ENCODE measurements at places on chromosomes 12 and 14.

GRCh38 chr14:74888164-74889158, 6.7 kb downstream of the DLST start:
- no peak for DNase-seq

- DNase-seq, result no peak
Observed at GRCh38 chr12:49980501-49981349, 8.0 kb downstream of the AQP6 start.

DNA sequence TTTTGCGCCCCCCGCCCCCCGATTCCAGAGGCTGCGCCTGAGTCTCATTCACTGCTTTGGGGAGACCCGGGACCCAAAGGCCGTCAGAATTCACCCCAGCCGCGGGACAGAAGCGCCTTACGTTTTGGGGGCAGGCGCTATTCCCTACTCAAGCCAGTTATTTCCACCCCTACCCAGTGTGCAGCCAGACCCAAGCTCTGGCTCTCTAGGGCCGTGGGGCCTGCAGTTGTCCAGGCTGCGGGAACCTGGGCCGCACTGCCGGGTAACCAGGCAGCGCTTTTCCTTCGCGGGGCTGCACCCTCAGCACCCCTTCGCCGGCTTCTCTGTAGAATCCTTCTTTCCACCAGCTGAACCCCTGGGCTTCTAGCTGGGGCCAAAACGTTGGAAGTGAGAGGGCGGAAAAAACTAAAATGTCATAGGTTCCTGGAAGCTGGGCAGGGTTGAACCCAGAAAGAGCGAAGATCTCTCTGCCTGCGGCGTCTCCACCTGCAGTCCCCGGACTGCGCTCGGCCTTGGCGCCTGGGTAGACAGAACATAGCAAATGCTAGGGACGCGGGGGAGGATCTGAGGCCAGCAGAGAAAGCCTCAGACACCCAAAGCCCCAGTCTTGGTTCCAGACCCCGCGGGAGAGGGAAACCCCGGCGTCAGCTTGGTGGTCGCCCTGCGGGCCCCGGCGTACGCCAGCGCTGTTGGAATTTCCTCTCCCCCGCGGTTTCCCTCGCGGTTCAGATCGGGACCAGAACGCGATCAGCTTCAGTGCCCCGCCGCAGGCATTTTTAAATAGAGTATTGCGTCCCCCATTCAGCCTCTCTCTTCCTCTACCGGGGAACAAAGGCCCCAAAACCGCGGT, 18.3 kb downstream of the TBX3 start:
- DNase-seq, result no peak

DNA sequence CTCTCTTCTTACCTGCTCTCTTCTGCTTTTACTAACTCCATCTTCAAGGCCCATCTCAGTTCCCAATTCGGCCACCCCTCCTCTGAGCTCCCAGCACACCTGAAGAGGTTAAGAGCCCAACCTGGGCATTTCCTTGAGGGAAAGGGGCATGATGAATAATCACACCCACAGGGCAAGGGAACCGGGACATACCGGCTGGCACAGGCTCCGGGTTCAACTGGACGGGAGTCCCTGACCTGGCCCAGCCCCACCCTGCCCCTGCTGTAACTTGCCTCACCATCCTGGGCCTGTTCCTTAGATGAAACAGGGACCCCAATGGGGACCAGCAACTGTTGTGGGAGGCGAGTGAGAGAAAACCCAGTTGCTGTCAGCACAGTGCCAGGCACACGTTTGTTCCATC, 8.5 kb downstream of the CCDC85C start:
- no peak for DNase-seq

GRCh38 chr14:49926803-49927202, 33.9 kb downstream of the ARF6 start:
- no peak for DNase-seq

GRCh38 chr12:52244615-52244994, 11.6 kb downstream of the KRT7 start:
- no peak for DNase-seq

- DNase-seq, result no peak
Observed at GRCh38 chr12:1350934-1351240, 243.5 kb downstream of the FBXL14 start.

DNA sequence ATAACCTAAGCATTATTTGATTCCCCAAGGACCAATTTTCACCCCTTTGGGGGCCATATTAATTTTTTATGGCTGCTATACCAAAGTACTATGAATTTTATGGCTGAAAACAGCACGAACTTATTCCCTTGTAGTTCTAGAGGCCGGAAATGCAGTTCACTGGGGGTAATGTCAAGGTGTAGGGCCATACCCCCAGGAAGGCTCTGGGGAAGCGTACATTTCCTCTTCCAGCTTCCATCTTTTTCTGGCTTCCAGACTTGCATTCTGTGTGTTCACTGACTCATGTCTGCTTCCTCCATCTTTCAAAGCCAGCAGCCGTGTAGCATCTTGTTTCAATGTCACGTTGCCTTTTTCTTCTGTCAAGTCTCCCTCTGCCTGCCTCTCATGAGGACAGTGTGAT, 133.5 kb downstream of the BICD1 start:
- no peak for DNase-seq

GRCh38 chr12:16300736-16301135, 23.3 kb upstream of the SLC15A5 start:
- DNase-seq, result no peak

- no peak for DNase-seq
Observed at GRCh38 chr14:32841698-32842097, 97.0 kb upstream of the NPAS3 start.

GRCh38 chr14:50821510-50822464, 9.2 kb downstream of the NIN start:
- DNase-seq, result peak; percentile 69

- no peak for DNase-seq
Observed at GRCh38 chr12:113257564-113257963, 36.3 kb downstream of the TPCN1 start.

GRCh38 chr14:47278233-47278842, 397.1 kb downstream of the MDGA2 start:
- DNase-seq, result peak; percentile 86

DNA sequence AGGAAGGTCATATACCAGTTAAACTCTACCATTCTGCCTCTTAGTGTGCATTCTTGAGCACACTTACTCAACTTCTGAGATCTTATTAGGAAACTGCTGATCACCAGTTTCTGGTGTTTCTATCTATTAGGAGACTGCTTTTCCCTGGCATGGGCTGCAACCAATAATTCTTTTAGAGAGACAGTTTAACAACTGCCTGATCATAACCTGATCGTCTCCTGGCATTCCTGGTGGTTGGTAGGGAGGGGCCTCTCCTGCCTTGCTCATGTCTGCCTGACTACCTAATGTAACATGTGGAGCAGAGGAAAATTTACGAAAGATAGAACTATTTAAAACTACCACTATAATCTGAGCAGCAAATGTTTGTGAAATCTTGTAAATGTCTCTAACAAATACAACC, 75.3 kb upstream of the MGAT4C start:
- DNase-seq, result no peak

DNA sequence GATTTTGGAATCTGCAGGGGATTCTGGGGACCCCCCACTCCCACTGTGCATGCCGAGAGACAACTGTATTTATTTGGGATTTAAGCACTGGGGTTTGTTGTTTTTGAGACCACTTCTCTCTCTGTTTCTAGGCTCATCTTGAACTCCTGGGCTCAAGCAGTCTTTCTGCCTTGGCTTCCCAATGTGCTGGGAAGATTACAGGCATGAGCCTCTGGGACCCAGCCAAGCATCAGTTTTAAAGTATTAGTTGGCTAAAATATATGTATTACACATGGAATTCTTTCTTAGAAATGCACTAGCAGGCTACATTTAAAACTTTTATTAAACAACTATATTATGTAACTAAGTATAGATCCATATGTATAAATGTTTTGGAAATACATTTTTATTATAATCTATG, 78.3 kb downstream of the AEBP2 start:
- no peak for DNase-seq

GRCh38 chr12:31687101-31687527, 27.6 kb downstream of the ETFBKMT start:
- peak; percentile 87 for DNase-seq

- DNase-seq, result no peak
Observed at GRCh38 chr12:2187195-2187945, 134.6 kb downstream of the CACNA1C start.

- DNase-seq, result no peak
Observed at GRCh38 chr14:62451221-62451620, 594.0 kb downstream of the KCNH5 start.

- peak; percentile 98 for DNase-seq
Observed at GRCh38 chr12:51083126-51083833, at the start of gene CSRNP2. CSRNP2 (minus strand) TSS chr12:51083596; CDS start chr12:51076561, 7,035 bp downstream.

DNA sequence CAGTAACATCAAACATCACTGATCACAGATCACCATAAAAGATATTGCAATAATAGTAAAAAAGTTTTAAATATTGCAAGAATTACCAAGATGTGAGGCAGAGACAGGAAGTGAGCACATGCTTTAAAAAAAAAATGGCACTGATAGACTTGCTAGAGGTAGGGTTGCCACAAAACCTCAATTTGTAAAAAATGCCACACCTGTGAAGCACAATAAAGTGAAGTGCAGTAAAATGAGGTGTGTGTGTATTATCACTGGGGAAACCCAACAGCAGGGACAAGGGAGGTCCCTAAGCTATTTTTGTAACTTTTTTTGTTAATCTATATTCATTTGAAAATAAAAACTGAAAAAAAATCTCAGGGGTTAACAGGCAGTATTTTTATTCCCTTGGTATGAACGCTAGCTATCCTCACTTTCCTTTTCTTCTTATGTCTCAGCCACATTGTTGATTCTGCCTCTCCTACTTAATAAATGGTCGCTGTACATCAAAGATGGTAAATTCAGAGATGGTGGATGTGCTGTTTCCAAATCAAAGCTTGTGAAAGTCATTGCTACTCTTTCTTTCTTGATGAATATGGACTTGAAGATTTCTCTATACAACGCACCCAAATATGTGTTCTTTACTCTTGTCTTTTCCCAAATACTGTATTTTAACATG, 14.0 kb upstream of the KLRD1 start:
- DNase-seq, result no peak

DNA sequence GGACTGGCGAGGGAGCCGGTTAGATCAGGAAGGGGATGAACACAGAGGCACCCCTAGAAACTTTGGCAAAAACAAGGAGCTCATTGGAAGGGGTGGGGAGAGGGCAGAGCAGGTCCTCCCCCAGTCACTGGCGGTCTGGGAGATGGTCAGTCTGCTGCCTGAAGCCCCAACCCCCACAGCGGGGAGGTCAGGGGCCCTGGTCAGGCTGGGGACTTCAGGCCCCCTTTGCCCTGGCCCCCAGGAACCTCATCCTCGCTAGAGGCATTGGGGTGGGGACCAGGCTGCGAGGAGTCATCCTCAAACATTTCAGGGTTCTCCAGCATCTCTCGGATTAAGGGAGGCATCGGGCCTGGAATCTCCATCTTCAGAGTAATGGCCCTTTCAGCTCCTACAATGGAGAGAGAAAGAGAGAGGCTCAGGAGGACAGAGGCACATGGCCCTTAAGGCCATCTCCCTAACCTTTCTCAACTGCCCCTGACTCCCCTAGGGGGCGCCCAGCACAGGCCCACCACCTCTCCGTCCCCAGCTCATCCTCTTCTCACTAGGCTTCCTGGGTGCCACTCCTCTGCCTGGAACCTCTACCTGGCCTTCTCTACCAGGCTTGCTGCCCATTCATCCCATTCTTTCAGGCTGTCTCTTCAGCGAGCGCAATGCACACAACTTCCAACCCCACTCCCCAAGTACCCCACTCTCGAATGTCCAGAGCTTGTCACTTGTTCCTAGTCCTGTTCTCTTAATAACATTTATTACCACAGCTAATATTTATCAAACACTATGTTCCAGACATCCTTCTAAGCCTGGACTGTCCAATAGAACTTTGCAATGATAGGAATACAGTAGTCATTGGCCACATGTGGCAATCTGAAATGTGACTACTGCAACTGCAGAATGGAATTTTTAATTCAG, 4.7 kb upstream of the ITGB7 start:
- DNase-seq, result peak; percentile 77

- DNase-seq, result no peak
Observed at GRCh38 chr14:78358591-78358990, 188.4 kb downstream of the NRXN3 start.

GRCh38 chr12:132061641-132062430, 82.3 kb downstream of the DDX51 start:
- no peak for DNase-seq
